GM12864 (cell line): ENCODE measurements at places on chromosomes 3 and 15.

DNA sequence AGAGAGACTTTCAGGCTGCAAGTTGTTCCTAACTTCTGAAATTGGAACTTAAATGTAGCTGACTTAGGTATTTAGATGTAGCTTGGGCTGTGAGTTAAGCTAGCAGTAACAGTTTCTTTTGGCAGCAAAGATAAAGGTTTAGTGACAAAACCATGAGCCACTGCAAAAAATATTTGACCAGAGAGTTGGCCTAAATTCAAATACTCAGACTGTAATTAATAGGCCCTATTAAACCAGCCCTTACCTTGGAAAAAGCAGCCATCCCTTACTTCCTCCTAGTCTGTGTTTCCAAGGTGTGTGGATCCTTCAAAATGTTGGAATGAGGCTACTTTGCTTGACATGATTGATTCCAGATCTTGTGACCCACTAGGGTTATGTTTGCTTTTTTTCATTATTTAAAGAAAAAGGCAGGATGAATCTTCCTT lies 8.2 kb downstream of the TPM1 start:
- DNase-seq, result no peak

GRCh38 chr3:46882377-46883053 lies 5.0 kb downstream of the PTH1R start:
- no peak for DNase-seq

DNA sequence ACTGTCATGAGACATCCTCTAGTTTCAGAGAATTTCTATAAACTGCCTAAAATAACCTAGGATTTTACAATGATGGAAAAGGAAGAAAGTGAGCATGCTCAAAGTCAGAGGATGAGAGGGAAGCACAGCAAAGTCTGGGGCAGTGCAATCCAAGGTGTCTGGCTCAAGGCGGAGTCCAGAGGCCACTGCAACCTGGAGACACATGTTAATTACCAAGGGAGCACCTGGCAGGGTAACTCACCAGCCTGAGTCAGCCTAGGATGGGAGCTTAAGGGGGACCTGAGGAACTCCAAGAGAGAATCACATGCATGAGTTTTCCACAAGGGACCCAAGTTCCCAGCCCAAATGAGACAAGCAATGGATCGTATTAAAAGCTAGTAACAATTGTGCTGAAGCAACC lies 49.8 kb downstream of the PLD1 start:
- no peak for DNase-seq

DNA sequence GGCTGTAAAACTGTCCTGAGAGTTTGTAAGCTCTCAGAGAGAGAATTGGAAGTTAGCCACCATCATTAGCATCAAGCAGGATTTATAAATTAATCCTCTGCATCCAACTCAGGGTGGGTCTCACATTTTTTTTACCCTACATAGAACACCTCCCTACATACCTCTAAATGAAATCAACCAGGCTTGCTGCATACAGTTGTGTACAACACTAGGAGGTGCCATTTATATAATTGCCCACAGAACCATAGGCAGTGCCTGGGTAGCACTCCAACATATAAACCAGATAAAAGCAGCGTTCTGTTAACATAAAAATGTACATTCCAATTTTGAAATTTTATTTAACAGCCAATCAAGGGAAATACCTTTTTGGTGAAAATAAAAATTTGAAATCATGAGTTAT lies 48.2 kb upstream of the SELENOK start:
- DNase-seq, result no peak
